ENCODE measurements at places on chromosomes 1 and 21.

DNA sequence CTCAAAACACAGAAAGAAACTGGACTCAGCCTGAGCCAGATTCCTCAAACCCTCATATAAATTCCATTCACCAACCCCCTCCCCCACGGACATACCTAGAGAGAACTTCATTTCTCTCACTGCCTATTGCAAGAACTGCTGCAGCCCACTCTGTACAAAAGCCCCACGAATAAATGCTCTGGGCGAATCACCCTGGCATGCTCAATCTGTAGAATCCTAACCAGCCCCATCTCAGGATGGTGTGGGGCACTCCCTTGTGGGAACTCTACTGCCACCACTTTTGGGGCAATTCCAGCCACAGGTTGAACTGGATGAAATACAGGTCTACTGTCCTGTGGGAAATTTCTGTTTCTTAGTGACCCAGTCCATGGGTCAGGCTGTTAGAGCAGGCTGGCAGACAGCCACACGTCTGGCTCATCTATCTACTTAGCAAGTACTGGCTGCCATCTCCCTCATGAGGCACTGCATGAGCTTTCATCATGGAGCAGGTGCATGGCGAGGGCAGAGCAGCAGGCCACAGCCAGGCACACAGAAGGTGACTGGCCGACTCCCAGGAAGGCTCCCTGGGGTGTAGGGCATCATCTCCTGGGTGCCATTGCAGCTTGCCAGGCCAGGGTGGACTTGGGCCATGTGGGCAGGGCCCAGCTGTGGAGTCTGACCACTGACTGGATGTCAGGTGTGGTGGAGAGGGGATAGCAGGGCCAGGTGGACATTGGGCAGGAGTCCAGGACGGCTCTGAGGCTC, 1.6 kb upstream of the C1orf35 start:
- DNase-seq, result no peak

DNA sequence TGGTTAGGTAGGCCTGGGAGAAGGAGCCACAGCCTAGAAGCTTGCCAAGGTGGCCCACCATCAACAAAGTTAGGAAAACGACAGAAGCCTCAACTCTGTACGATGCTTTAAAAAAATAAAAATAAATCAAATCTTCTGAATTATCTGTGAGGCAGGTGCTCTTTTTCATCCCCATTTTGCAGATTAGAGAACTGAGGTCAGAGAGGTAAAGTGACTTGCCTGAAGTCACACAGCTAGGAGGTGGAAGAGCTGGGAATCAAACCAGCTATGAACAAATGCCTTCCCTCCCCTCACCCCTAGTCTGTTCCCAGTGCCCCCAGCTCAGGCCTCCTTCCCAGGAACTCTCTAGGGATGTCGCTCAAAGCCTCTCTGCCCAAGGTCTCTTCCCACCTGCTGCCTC, 30.4 kb downstream of the EPHA2 start:
- DNase-seq, result no peak

GRCh38 chr1:160657250-160657781, 10.5 kb upstream of the SLAMF1 start:
- no peak for DNase-seq

DNA sequence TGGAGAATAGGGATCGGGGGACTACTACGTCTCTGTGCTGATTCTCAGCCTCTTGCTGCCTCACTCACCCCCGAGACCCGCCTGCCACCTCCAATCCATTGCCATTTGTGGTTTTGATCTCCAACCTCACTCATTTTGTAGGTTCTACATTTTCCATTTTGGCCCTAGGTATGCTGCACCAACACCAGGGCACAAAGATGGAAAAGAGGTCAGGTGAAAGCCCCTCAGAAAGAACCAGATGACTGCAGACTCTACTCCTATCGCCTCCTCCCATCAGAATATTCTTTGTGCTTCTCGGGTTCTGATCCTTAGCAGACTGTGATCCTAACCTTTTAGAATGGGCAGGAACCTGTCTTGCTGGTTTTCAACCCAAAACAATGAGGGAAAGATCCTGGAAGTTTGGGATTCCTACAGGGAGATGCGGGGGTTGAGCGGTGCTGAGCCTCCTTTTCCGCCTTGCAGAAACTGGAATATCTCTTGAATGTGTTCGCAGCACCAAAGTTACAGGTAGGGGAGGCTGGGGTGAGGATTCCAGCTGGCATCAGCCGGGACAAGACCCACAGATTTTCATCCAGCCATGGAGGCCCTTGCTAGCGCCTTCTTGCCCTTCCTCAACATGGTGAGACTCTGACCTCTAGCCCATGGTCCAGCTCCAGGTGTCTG, 53.1 kb downstream of the RHBG start:
- DNase-seq, result no peak

DNA sequence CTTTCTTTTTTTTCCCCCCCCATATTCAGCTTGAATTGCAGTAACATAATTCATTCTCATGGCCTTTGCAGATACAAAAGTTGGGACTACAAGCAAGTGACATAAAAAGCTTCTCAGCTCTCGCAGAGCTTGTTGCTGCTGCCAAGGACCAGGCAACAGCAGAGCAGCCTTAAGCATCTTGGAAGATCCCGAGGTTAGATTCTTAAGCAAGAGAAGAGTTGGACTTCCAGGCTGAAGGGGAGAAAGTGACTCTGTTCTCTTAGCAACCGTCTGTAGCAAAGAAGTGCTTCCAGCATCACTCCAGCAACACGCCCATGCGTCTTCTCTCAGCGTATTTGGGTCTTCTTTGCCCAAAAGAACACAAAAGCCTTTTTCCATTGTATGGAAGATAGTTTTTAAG, 20.7 kb downstream of the AGT start:
- DNase-seq, result no peak

- DNase-seq, result no peak
Measured at GRCh38 chr1:206970446-206970845, at the start of gene FCAMR. TSS of gene FCAMR (minus strand) at chr1:206970460. CDS start at chr1:206970125, 335 bp downstream.

GRCh38 chr1:89598450-89599331, 34.2 kb upstream of the LRRC8C start:
- DNase-seq, result peak; percentile 68

DNA sequence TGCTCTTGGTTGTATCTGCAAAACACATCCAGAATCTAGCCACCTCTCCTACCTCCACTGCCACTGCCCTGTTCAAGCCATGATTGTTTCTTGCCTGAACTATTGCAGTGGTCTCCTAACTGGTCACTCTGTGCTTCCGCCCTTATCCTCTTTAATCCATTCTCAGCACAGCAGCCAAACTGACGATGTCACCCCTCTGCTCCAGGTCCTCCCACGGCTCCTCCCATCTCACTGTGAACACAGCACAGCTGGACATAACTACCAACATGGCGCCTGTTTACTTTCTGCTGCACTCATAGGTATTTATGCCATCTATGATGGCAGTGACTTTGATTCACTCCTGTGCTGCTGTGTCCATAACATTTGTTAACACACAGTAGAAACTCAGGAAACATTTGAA, 406.7 kb downstream of the DISC1 start:
- no peak for DNase-seq

- no peak for DNase-seq
Measured at GRCh38 chr1:233427907-233428306, 100.4 kb downstream of the MAP3K21 start.

GRCh38 chr1:161091093-161091492, 1.7 kb upstream of the NECTIN4 start:
- no peak for DNase-seq

GRCh38 chr1:58932859-58933598, 149.2 kb upstream of the JUN start:
- no peak for DNase-seq

DNA sequence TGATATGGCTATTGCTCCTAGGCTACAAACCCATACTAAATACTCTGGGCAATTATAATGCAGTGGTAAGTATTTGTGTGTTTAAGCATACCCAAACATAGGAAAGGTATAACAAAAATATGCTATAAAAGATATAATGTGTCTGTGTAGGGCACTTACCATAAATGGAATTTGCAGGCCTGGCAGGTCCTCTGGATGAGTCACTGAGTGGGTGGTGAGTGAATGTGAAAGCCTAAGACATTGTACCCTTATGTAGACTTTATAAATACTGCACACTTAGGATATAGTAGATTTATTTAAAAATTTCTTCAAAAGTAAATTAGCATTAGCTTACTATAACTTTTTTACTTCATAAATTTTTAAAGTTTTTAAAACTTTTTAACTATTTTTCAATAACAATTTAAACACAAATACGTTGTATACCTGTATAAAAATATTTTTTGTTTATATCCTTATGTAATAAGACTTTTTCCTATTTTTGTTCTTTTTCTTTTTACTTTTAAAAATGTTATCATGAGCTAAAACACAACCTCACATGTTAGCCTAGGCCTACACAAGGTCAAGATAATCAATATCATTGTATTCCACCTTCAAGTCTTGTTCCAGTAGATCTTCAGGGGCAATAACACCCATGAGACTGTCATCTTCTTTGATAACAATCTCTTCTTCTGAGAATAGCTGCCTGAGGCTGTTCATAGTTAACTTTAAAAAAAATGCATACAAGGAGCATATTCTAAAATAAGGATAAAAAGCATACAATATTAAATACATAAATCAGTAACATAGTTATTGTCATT, 306.3 kb upstream of the RGS18 start:
- DNase-seq, result peak; percentile 38

- peak; percentile 11 for DNase-seq
Measured at GRCh38 chr1:96756789-96757188, 35.2 kb downstream of the PTBP2 start.

GRCh38 chr1:214010717-214011116, 22.9 kb downstream of the PROX1 start:
- no peak for DNase-seq

- DNase-seq, result no peak
Measured at GRCh38 chr1:81937791-81938450, 137.2 kb downstream of the ADGRL2 start.

DNA sequence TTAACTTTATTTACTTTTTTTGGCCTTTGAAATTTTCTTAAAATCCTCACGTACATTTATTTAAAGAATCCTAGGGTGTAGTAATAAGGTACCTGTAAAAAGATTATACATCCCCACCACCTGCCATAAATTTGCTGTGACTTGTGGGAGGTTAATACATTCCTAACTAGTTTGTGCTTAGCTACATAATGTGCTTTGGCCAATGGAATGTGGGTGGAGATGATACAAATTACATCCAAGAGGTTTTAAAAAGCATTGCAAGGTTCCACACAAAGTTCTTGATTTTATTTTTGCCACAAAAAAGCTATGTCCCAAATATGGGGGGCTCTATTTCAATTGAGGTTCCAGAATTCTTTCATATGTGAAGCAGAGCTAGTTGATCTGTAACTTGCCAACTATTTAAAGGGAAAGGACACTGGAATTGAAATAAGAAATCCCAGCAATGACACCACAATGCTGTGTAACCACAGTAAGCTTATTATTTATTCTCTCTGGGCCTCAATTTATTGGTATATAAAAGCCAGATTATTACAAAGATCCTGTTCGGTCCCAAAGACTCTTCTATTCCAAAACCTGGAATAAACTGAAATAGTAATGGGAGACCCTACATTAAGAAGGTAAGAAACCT, 15.7 kb downstream of the ASPM start:
- DNase-seq, result no peak

GRCh38 chr1:200153277-200154055, 126.0 kb downstream of the NR5A2 start:
- DNase-seq, result no peak

- no peak for DNase-seq
Measured at GRCh38 chr1:26772687-26773086, 15.1 kb upstream of the PIGV start.

DNA sequence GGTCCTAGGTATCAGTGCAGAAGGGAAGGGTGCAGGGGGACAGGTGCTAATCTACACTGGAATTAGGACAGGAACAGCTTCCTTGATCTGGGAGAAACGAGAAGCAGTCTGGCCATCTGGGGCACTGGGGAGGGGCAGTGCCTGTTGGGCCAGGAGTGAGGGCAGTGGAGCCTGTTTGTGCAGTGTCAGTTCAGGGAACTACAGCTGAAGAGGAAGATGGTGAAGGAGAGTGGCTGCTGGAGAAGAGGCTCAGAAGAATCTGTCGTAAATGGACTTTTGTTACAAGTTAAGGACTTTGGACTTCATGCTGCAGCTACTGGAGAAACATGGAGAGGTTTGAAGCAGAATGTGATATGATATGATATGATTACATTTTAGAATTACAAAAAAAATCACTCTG, 3.2 kb upstream of the TNFSF4 start:
- no peak for DNase-seq

DNA sequence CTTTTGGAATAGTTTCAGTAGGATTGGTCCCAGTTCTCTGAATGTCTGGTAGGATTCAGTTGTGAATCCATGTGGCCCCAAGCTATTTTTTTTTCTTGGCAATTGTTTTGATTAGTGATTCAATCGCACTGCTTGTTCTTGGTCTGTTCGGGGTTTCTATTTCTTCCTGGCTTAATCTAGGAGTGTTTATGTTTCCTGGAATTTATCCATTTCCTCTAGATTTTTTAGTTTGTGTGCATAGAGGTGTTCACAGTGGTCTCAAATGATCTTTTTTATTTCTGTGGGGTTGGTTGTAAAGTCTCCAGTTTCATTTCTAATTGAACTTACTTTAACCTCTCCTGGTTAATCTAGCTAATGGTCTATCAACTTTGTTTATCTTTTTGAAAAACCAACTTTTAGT, 117.6 kb downstream of the NME7 start:
- no peak for DNase-seq

DNA sequence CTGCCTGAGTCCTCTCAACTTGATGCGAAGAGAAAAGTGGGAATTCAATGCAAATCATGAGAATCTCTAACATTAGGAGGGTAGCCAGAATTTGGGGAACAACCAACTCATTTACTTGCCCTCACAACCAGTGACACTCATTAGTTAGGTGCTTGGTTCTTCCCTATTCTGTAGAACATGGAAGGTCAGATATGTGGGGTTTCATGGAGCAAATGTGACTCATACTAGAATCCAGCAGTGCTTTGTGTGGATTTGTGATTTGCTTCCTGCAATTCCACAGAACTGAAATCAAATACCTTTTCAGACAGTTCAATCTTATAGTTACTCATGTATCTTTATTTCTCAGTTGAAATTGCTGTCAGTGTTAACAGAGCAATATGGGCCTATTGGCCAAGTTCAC, 6.9 kb upstream of the ETV3 start:
- DNase-seq, result no peak

- DNase-seq, result no peak
Measured at GRCh38 chr1:90187323-90187585, 192.3 kb downstream of the ZNF326 start.

GRCh38 chr1:17460219-17460618, 20.7 kb upstream of the RCC2 start:
- no peak for DNase-seq

- DNase-seq, result no peak
Measured at GRCh38 chr1:212864201-212864600, 6.1 kb downstream of the FLVCR1 start.

DNA sequence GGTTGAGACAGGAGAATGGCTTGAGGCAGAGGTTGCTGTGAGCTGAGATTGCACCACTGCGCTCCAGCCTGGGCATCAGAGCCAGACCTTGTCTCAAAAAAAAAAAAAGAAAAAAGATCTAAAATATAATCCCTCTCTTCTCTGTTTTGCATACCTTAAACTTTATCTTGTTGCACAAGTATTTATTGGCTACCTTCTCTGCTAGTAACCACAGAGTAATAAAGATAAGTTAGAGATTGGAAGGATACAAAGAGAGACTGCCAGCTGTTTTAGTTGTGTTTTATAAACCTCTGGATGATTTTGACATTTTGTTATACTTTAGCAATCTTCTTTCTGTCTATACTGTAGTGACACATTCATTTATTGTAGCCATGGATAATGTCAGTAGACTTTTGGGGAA, 27.7 kb downstream of the AGO3 start:
- no peak for DNase-seq

- peak; percentile 14 for DNase-seq
Measured at GRCh38 chr1:99704356-99704816, 58.5 kb downstream of the PALMD start.
